ENCODE measurements at places on chromosomes 11 and 22.
A peak's percentile ranks its signal among the peaks of the same experiment; 100 is the strongest.

- DNase-seq = no peak
Measured at GRCh38 chr11:36763187-36763586, 165.2 kb upstream of the RAG2 start.

- DNase-seq = peak; percentile 65
Measured at GRCh38 chr11:77821349-77821851, 456 bp downstream of the AAMDC start.

DNA sequence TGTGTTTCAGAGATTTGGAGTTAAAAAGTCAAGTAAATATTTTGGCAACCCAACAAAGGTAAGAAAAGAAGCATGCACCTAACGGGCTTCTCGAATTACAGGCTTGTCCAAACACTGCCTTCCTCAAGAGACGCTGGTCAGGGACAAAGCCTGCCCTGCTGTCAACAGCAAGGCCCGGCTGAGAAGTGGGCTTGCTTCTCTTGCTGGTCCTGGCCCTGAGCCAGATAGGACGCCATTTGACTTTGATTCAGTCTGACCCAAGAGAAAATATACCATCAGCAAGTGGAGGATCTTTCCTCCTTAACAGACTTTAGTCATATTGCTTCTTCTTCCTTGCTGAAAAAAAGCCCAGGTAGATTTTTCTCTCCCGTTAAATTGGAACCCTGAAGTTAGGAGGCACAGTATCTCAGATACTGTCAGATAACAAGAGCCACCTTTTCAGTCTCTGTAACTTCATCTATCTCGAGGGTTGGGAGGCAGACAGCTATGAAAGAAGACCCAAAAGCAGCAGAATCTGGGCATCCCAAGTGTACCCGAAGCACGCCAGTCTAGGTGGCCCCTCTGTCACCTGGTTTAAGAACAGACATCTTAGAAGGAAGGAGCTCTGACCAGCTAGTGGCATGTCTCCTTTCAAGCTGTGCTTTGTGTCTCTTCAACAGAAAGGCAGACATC lies 57.5 kb downstream of the C22orf31 start:
- no peak for DNase-seq

- DNase-seq = no peak
Measured at GRCh38 chr22:19709063-19709769, 5.1 kb upstream of the SEPTIN5 start.

DNA sequence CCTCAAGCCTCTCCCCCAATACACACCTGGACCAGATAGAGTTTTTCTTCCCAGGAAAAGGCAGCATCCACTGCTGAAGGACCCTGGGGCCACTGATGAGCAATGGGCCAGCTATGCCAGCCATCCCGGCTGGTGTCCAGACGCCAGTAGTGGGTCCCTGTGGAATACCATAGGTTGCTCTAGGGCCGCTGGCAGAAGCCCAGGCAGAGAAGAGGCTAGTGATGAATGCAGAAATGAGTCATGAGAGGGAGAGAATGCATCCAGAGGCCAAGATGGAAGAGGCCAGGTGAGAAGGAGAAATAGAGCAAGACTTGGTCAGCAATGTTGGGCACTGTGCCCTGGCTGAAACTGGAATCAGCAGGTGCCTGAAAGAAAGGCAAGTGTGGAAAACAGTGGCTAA lies 8.9 kb downstream of the HPX start:
- DNase-seq = no peak

- DNase-seq = no peak
Measured at GRCh38 chr11:128947773-128948172, 5.1 kb upstream of the TP53AIP1 start.

DNA sequence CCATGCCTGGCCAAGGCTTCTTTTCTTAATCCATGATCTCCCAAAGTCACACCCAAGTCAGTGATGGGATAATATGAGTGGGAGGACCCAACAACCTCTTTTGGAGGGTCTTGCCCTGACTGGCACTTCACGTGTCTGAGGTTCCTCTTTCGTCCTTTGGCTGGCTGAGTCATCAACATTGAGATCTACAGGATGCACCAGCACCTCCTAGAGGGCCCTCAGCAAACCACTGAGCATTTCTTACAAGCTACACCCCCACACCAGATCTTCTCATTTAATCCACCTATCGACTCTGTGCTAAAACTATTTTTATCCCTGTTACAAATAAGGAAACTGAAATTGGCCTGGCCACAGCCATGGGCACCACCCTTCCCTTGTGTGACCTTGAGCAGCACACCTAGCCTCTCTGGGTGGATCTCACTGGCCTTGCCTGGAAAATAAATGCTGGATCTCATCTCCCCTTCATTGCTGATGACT lies 63.4 kb downstream of the FLI1 start:
- no peak for DNase-seq

- DNase-seq = no peak
Measured at GRCh38 chr22:50717709-50718351, 20.2 kb upstream of the ACR start.

DNA sequence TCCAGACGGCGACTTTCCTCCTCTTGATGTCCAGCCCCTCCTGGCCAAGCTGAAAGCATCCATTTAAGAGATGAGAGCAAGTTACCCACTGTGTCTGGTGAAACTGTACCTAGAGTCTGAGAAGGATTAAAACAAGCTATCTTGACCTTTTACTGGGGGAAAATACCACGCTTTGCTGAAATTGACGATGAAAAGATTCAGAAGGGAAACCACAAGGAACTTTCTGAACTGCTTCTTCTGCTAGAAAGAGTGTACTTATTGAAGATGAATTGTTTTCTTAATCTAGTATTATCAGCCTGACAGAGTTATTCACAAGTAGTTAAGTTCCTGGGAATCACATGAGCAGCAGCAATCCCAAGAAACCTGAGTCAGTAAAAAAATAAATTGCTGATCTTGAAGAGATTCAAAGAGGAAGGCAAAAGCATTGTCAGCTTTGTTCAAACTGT lies 13.1 kb upstream of the MS4A6A start:
- DNase-seq = no peak

DNA sequence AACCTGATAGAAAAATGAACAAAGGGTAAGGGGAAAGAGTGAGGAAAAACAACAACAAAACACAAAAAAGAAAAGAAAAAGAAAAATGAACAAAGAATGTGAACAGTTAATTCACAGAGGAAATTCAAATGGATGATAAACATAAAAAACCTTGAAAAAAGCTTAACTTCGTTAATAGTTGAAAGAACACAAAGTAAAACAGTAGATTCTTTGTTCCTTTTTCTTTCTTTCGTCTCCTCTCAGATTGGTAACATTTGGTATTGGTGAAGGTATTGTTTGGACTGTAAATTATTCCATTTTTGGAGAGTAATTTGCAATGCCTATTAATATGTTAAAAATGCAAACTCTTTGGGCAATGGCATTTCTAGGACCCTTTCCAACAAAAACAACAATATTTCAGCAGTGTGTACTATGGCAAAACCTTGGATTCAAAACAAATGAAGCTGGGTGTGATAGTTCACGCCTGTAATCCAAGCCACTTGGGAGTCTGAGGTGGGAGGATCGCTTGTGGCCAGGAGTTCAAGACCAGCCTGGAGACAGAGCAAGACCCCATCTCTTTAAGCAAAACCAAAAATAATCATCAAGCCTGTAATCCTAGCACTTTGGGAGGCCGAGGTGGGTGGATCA lies 3.3 kb upstream of the BACE1 start:
- DNase-seq = no peak

DNA sequence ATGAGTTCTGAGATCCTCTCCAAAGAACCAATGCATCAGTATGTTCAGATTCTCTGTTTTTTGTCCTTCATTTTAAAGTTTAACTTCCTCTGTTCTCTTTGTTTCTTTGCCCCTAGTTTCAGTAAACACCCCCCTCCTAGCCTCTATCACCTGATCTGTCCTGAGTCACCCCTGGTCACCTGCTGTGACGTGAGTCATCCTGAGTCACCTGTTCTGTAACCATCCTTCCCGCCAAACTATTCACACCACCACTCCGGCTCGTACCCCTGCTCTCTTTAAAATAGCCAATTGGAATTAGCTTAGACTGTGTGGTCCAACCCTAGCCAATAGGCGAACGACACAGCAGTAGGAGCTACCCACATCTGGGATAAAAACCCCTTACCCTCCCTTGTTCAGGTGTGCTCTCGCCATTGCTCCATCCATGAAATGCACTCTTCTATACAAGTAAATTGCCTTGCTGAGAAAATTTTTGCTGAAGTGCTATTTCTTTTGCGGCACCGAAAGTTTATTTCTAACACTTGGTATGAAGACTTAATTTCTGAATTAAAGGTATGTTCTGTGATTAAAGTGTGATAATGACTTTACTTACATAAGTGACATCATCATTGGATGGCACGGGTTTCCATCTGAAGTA lies 318.4 kb downstream of the AASDHPPT start:
- DNase-seq = no peak

DNA sequence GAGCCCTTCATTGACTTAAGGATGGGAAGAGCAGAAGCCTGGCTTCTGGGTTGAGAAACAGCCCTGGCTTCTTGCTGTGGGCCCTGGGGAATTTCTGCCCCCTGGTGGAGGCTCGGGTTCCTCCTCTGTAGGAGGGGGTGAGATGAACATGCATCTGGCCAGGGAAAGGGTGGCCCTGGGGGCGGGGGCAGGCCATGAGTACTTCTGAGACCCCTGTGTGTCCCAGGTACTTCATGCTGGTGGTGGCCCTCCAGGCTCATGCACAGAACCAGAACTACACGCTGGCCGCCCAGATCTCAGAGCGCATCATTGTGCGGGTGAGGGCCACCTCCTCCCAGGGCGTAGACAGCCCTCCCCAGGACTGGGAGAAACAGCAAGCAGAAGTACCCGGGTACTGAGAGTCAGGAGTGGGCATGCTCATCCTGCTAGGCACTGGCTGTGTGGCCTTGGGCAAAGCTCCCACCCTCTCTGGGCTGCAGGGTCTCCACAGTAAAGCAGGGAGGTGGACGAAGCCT lies 15.8 kb downstream of the TMEM258 start:
- DNase-seq = no peak

DNA sequence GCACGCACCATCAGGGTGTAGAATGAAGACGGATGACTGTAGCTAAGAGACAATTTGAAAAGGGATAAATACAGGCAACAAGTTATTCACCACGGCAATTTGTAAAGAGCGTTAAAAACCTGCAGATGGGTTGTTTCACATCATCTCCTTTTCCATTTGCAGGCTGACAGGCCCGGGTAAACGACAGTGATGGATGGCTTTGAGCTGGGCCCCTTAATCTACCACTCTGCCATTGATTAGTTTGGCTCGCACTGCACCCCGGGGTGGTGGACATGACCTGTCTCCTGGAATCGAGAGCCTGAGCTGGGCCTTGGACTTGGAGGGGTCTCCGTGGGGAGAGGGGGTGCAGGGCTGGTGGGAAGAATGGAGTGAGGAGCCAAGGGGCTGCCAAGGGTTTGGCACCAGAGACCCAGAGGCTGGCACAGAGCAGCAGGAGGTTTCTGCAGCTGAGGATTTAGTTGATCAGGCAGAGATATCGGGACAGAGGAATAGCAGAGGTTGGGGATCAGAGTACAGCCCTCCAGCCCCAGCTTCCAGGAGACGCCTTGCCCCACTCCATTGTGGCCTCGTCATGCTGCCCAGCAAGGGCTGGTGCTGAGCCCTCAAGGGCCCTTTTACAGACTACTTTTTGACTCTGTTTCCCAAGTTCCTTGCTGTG lies 110.6 kb upstream of the NECTIN1 start:
- no peak for DNase-seq

GRCh38 chr22:32830957-32831356 lies 29.5 kb downstream of the TIMP3 start:
- no peak for DNase-seq

DNA sequence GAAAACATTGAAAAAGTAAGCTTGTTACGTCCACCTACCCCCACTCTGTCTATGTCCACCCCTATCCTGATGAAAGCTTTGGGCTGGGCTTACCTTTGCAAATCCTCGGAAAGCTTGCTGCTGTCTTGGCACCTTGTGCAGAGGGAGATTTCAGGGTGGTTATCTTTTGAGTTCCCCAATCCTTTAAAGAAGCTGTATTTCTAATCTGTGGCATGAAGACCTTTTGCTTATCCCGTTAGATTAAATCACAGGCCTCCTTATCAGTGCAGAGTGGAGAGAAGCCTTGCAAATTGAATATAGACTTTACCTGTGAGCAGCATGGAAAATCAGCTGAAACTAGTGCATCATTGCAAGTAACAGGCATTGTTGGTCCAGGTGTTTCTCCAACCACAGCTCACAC lies 580.6 kb upstream of the ANO5 start:
- DNase-seq = no peak

- no peak for DNase-seq
Measured at GRCh38 chr11:74442636-74443035, 24.7 kb downstream of the KCNE3 start.

GRCh38 chr22:41914611-41915034 lies 251 bp downstream of the SHISA8 start:
- no peak for DNase-seq

- no peak for DNase-seq
Measured at GRCh38 chr11:12897867-12898266, 111.2 kb upstream of the RASSF10 start.

GRCh38 chr11:85941380-85941973 lies 86.3 kb downstream of the CCDC83 start:
- DNase-seq = peak; percentile 39

GRCh38 chr22:35189559-35189958 lies 67.7 kb upstream of the HMGXB4 start:
- DNase-seq = no peak

DNA sequence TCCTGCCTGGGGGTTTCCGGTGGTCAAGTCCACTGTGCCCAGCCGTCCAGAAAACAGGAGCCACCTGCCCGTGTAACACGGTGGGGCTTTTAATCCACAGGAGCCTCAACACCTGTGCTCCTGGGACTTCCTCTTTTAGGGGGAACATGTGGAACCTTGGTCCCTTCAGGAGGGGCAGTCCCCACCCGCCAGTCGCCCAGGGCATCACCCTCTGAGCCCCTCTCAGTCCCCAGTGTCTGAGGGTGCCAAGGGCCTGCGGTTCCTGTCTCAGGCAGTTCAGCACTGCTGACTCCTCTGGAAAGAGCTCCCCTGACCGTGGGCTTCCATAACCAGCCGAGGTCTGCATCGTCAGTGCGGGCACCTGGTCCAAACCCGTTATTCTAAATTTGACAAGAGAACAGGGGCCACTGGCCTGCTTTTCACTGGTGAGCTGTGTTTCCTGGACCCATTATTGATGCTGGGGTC lies 15.8 kb downstream of the KRTAP5-5 start:
- DNase-seq = no peak

DNA sequence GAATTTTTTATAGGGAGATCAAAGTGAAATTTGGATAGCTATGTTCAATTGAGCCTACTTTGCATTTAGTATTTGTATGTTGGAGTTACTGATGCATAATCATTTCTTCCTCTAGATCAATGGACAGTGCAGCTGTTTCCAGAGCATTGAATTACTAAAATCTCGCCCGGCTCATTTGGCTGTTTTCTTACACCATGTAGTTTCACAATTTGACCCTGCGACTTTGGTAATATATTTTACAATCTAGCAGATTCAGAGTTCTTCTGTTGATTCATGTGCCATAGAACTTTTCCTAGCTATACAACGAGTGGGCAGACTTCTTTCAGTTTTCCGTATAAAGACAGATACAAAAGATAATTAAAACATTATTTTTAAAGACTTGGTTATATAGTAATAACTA lies 70.0 kb upstream of the GRIK4 start:
- peak; percentile 89 for DNase-seq

DNA sequence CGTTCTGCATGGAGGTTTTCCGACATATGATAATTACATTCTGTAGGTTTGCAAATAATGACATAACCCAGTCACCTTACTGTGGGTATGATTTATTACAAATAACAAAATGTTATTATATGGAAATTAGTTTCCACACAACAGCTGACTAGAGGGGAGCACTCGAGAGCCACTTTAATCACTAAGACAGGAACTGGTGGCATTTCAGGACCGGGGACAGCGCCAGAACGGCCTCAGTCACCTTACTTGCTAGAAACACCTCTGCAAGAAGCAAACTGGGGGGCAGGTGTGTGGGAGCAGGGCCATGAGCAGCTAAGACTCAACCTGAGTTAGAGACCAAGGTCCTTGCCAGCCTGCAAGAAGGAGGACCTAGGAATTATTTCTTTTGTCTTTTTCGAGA lies 199.9 kb downstream of the DSCAML1 start:
- peak; percentile 97 for DNase-seq

Data from NCI-H526 treated with DMSO at 0.1 percent for 48 hours (cell line).